NCI-H1694 treated with DMSO at 0.1 percent for 48 hours (cell line): ENCODE measurements at places on chromosomes 6 and 20.

- no peak for DNase-seq
These were observed 75.8 kb downstream of the CEBPB start for GRCh38 chr20:50266293-50267040.

GRCh38 chr6:168725802-168726201, 284.8 kb downstream of the SMOC2 start:
- no peak for DNase-seq

DNA sequence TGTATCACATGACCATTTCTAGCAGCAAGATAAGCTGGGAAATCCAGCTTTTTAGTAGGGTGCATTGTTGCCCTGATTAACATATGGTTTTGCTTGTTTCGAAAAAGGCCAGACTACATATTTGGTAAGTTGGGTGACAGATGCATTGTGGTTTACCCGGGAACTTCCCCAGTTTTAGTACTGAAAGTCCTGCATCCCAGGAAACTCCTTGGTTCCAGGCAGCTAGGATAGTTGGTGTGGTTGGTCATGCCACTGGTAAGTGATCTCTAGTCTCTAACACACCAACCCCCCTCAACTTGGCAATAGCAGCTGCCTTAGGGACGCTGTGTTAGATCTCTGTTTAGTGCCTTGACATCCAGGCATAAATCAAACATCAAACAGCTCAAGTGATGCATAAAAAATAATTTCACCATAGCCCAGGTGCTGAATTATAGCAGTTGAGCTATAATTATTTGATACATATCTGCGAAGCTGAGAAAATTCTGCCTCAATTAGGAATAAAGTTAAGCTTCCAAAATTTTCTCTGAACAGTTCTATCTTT, 216.5 kb downstream of the TFAP2C start:
- DNase-seq: no peak

DNA sequence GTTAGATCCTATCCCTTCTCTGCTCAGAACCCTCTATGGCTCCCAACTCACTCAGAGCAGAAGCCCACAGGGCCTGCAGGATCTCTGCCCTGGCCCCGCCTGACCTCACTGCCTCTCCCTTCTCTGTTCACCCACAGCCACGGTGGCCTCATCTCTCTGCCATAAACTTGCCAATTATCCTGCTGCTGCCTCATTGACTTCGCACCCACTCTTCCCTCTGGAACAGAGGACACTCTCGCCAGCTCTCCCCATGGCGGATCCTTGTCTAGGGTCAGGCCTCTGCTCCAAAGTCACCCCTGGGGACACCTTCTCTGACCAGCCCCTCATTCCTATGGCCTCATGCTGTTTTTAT, 86.4 kb downstream of the CEBPB start:
- no peak for DNase-seq

- DNase-seq: no peak
These were observed 109.9 kb upstream of the MOCS1 start for GRCh38 chr6:40044196-40044595.

DNA sequence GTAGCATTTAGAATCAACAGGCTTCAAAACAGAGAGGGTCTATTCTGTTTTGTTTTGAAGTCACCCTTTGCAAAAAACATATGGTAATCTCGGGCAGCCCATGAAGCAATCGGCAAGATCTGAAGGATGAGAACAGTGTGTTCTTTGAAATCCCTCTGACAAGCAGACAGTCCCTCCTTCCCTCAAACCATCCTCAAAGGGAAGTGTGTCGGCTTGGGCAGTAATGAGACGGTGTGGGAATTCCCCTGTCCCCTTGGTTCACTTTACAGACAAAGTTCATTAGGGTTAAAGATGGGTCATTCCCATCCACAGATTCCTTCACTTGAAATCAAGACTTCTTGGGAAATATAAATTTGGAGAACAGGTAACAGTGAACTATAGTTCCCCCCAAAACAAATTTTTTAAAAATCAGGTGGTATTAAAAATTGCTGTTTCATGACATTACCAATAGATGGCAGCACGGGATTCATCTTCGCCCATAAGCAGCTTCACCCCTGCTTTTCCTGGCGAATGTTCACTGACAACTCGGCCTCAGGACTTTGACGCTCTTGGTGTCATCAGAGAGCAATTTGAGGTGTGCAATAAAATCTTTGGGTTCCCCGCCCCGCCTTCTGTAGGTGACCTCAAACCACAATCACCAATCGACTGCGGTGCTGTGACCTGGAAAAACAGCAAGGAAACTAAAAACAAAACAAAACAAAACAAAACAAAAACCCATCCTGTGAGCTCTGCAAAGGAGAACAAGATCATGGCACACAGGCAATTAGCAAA, 159.3 kb upstream of the TNFAIP3 start:
- peak; percentile 25 for DNase-seq

DNA sequence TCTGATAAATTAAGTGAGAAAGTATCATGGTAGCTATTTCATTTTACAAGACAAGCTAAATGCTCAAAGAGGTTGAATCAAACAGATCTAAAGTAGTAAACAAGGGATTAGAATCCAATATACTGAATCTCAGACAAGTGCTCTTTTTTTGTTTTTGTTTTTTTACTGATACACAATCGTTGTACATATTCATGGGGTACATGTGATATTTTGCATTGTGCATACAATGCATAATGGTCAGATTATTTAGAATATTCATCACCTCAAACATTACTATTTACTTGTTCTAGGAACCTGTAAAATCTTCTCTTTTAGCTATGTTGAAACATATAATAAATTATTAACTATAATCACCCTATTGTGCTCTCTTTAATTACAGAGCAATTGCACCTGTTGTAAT, 57.0 kb upstream of the HCRTR2 start:
- DNase-seq: no peak

DNA sequence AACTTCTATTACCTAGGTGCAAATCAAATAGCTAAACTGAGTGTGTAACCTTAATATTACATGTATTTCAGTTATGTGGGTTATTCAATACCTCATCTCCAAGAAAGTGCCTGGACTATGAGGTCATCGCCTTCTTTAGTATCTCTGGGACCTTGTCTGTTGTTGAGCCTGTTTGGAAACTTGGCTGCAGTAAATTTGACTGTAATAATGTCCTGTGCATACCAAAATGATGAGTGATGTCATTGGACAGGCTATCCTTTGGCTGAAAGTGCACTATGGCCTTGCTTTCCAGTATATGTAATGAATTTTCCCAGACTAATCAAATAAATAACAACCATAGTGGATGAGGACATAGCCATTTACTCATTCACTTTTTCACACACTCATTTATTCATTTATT, 455.1 kb downstream of the ADGRB3 start:
- no peak for DNase-seq

DNA sequence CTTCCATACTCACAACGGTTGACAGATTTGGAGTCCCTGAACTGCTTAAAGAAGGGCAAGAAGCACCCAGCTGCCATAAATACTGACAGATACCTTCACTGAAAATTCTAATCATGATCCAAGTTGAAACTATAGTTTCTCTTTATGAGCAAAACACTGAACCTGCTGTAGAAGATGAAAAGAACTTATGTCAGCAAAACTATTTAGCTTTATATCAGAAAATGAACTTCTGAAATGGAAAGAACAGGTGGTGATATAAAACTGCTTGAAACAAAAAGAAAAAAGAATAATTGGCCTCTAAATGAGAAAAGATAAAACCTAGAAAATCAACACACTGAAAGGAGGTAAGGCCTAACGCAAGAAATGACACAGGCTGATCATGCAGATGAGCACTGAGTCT, 72.4 kb downstream of the HACE1 start:
- no peak for DNase-seq

DNA sequence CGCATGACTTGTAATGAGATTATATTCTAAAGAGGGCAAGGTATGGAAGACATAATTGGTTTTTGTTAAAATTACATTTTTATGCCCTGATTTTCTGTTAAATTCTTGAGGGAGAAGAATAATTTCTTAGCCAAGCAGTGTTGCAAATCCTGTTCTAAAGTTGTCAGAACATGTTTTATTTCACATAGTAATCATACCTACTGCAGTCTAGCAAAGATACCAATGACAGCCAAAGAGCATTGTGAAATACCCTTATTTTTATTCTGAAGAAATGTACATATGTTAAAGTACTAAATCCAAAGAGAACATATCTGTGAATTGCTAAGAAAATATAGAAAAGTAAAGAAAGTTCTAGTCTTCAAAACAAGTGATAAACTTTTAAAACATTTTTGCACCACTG, 39.6 kb upstream of the SMIM8 start:
- no peak for DNase-seq

GRCh38 chr20:4064144-4064909, 49.0 kb upstream of the RNF24 start:
- DNase-seq: no peak

DNA sequence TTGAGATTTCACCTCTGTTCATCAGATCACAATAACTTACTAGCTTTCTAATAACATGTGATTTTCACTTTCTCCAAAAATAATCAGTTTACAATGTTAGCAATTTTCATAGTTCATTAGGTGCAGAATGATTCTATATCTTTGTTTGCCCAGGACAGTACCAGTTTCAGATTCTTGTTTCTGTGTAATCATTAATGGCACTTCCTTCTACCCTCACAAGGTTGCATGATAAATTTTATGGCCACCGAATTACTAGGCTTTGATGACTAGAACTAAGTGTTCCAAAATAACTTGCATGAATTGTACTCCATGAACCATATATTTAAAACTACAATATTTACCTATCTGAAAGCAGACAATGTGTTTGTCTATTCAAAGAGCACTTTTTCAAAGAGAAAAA, 442.3 kb downstream of the EPHA7 start:
- no peak for DNase-seq

DNA sequence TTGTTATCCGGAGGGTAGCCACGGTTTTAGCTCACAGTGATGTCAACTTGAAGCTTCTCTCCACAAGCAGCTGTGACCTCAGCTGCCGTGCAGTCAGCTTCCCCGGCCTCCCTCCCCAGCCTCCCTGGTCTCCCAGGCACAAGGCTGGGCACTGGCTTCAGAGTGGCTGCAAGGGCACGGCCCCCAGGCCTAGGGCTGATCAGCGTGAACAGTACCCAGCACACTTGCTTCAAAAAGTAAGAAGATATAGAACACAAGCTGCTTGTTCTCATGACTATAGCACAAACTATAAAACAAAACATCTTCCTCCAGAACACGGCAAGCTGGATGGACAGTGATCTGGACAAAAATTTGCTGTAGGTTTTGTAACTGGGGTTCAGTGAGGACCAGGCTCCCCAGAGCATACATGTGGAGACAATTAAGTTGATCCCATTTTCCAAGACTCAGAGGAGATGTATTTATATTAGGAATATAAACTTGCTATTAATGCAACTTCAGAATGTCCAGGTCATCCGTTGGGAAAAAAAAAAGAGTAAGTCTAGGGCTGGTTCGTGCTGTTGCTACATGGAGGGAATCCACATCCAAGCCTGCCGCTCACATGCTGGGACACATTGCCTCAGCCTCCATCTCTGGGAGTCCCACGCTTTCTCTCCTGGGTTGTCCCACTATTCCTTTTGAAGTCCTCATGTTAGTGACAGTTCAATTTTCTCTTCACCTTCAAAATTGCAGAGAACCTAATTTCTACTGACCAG, 199.4 kb upstream of the THBS2 start:
- no peak for DNase-seq

- no peak for DNase-seq
These were observed 42.5 kb downstream of the HLA-G start for GRCh38 chr6:29870104-29870503.

GRCh38 chr6:109396046-109396718, 13.9 kb upstream of the CD164 start:
- DNase-seq: no peak

GRCh38 chr20:34293589-34293988, 9.6 kb downstream of the AHCY start:
- no peak for DNase-seq

DNA sequence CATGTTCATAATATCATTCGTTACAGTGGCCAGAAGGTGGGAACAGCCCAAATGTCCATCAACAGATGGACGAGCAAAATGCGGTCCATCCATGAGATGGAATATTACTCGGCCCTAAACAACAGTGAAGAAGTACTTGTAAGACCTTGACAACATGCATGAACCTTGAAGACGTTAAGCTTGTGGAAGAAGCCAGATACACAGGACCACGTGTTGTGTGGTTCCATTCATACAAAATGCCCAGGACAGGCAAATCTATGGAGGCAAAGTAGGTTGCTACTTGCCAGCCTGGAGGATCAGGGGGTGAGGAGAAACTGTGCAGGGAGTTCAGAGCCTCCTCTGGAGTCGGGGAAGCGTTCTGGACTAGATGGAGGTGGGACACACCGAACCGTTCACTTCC, 207.1 kb downstream of the ERMARD start:
- no peak for DNase-seq

DNA sequence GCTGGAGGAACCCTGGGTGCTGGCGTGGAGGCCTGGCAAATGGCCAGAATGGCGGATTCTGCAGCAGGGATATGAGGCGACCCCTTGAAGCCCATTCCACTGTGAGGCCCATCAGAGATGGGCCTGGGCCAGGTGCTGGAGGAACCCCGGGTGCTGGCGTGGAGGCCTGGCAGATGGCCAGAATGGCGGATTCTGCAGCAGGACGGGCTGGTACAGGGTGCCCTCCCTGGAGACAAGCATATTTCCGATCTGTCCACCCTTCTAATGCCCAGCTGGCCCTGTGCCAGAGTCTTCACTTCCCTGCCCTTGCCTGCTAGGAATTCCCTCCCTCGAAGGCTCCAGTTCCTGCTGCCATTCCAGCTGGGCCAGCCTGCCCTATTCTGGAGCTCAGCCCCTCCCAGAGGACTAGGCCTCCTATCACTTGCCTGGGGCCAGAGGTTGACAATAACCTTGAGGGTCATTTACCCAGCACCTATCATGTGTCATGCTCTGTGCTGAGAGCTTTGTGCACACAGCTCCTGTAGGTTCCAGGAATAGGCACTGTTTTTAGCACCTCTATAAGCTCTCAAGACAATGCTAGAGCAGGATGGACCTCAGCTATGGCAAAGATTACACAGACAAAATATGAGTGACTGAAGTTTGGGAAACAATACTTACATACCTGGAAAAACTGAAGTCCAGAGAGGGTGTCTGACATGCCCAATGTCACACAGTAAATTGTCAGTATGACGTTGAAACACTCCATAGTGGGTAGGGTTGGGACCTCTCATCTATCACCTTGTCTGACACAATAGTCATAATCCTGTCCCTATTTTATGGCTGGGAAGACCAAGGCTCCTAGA, 21.4 kb downstream of the SUN5 start:
- DNase-seq: no peak

GRCh38 chr20:58160451-58161061, 67.9 kb downstream of the ANKRD60 start:
- no peak for DNase-seq

DNA sequence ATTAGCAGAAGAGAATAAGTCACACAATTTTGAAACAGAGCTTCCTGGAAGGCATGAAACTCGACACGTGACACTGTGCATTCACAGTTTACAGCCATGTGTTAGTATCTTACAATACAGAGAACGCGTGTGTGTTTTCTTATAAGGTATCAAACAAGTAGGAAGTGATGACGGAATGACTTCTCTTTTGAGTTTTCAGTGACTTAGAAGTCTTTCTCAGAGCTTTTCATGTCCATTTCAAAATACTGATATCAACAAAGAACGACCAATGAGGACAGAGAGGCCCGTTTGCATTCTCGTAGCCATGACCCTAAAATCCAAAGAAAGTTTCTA, 36.6 kb upstream of the DUSP22 start:
- no peak for DNase-seq

GRCh38 chr6:67956352-67956751, 678.7 kb upstream of the ADGRB3 start:
- DNase-seq: no peak
